Lung microvascular endothelial cell (primary cell): ENCODE measurements at places on chromosomes 5 and 9. TPM values are rescaled to one million over a fixed set of nuclear protein-coding genes. Genes with fewer than 3 reads are reported as not detected.

DNA sequence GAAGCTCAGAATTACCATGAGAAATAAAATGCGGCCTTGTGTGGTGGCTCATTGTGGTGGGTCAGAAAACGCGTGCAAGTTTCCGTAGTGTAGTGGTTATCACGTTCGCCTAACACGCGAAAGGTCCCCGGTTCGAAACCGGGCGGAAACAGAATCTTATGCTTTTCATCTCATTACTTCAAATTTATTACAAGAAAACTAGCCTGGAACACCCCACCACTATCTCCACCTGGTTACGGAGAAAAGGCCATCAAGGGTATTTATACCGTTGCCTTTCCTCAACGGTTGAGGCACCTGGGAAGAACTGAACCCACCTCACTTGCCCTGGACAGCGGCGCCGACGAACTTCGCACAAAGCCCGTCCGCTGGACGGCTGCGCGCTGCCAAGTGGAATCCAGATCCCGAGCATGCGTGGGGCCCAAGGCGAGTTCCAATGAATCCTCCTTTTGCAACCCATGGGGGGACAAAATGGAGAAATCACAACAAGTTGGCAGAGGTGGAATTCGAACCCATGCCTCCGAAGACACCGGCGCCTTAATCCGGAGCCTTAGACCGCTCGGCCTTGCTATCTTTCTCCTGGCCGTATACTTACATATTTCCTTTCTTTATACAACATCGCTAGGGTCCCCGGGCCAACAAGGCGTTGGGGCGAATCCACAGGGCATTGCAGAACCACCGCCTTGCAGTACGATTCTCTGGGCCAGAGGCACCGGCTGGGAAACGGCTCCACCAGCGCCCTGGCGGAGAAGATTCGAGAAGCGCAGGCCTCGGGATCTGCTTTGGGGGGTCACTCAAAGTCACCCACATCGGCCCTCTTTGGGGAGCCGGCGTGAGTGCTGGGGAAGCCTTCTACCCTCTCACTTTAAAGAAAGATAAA, 16.9 kb downstream of the OR2V2 start:
- DNase-seq, result no peak

DNA sequence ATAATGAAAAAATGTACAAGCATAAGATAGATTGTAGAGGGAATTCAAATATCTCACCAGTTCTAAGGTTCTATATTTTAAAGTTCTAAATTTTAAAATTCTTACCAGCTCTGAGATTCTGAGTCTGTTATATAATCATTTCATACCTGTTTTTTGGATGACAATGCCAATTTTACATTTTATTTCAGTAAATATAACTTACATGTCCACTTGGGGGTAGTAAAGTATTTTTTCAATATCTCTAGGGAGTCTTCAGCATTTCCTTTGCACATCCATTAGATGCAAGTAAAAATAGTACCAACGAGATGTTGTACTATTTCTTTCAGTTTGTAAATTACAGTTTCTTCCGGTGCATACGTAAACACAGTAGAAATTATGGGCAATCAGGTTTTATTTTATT, 25.7 kb downstream of the NMUR2 start:
- DNase-seq, result no peak

- DNase-seq, result peak; percentile 21
Measured at GRCh38 chr5:67989456-67989855, 226.1 kb upstream of the PIK3R1 start.

DNA sequence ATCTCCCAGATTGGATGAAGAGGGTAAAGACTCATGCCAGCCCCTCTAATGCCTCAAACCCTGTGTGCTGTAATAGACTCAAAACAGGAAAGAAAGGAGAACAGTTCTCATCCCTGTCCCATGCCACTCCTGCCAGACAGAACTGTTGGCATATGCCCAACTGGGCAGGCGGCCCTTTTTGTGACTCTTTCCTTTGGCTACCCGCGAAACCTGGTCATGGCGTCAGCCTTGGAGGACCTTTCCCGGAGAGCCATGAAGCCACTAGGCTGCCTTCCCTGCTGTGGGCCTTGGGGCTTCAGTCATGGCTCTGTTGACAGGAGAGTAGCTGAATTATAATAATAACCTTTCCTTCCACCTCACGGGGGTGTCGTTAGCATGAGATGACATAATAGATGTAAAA, 75.9 kb upstream of the SEMA6A start:
- no peak for DNase-seq

- no peak for DNase-seq
Measured at GRCh38 chr9:101027236-101027635, 1.3 kb upstream of the PLPPR1 start.

DNA sequence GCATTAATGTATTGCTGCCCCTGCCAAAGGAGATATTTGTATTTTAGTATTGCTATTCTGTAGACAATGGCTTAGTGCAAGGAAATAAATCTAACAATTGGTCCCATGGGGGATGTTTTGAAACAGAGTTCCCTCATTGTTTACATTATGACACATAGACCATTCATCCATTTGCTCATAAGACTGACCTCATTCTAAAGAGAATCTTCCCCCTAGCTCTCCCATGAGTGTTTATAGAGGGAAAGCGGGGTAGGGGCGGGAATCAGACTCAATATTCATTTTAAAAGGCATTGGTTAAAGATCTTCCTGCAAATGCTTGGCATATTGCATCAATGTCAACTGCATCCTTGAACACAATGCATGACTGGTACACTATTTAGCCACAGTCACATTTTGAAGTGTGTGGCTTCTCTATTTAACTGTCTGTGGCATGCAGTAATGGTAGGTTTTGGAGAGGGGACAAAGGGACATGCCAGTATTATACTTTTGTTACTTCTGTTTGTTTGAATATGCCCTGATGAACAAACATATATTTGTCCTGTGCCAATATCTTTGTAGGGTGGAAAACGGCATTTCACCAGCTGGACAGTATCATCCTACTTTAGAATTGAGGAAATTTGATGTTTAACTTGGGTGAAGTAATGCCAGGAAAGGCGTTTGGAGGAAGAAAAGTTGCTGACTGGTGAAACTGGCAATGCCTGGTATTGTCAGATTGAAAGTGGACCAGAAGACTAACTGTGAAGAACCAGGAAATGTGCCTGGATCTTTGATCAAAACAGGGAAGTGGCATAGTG, 84.1 kb upstream of the MEGF10 start:
- DNase-seq, result peak; percentile 90

- no peak for DNase-seq
Measured at GRCh38 chr5:8517456-8517855, 648.5 kb downstream of the MTRR start.

GRCh38 chr9:96382175-96382574, 1.3 kb downstream of the SLC35D2 start:
- DNase-seq, result peak; percentile 34

- no peak for DNase-seq
Measured at GRCh38 chr5:37844009-37844408, 4.2 kb upstream of the GDNF start.

DNA sequence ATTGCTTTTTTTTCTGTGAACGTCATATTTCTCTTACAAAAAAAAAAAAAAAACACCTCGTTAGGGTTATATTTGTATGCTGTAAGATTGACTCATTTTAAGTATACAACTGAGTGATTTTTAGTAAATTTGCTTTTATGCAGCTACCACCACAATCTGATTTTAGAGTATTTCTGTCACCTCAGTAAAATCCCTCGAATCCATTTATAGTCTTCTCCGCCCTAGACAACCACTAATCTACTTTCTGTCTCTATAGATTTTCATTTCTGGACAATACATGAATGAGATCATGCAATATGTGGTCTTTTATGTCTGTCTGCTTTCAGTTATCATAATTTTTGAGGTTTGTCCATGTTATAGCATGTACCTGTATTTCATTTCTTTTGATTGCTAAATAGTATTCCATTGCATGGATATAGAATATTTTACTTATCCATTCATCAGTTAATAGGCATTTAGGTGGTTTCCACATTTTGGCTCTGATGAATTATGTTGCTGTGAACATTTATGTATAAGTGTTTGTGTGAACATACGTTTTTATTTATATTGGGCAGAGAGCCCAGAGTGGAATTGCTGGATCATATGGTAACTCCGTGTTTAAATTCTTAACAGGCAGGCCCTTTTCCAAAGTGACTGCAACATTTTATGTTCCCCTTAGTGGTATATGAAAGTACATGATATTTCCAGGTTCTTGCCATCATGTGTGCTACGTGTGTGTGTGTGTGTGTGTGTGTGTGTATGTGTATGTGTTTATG, 171.4 kb downstream of the SGCD start:
- no peak for DNase-seq

GRCh38 chr9:115444959-115445358, 327.0 kb upstream of the TNC start:
- DNase-seq, result no peak

DNA sequence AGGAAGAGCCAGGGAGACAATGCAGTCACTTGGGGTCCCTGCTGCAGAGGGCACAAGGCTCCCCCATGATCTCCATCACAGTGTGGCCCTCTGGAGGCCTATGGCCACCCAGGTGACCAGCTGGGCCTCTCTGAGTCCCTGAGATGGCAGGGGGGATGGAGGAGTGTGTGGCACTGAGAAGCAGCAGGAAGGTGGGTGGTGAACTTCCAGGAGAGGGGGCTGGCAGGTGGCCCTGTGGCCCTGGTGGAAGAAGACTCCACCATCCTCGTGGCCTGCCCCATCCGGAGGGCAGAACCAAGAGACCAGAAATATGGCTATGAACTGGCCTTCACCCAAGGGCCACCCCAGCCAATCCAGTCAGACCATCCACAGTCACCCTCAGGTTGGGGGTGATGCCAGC, 31.7 kb upstream of the AFAP1L1 start:
- no peak for DNase-seq

The MPDZ gene
- 55.8 and 112 TPM in 2 replicates for total RNA-seq

The SCGB3A1 gene
- total RNA-seq, result 0.44 and 0.60 TPM in 2 replicates

The CCNO gene
- total RNA-seq, result not detected in 2 replicates

The NFX1 gene
- 8.5 and 12.3 TPM in 2 replicates for total RNA-seq

The TSLP gene
- under 0.01 TPM in 1 of 2 replicates, not detected in the other for total RNA-seq

The EQTN gene
- not detected in 2 replicates for total RNA-seq

The SARDH gene
- total RNA-seq, result 0.20 and 0.22 TPM in 2 replicates
